ENCODE measurements at places on chromosomes 12 and 14. TPM values are rescaled to one million over a fixed set of nuclear protein-coding genes. Genes with fewer than 3 reads are reported as not detected.

- no peak for DNase-seq
Observed at GRCh38 chr12:87596134-87596533, 433.1 kb downstream of the C12orf50 start.

DNA sequence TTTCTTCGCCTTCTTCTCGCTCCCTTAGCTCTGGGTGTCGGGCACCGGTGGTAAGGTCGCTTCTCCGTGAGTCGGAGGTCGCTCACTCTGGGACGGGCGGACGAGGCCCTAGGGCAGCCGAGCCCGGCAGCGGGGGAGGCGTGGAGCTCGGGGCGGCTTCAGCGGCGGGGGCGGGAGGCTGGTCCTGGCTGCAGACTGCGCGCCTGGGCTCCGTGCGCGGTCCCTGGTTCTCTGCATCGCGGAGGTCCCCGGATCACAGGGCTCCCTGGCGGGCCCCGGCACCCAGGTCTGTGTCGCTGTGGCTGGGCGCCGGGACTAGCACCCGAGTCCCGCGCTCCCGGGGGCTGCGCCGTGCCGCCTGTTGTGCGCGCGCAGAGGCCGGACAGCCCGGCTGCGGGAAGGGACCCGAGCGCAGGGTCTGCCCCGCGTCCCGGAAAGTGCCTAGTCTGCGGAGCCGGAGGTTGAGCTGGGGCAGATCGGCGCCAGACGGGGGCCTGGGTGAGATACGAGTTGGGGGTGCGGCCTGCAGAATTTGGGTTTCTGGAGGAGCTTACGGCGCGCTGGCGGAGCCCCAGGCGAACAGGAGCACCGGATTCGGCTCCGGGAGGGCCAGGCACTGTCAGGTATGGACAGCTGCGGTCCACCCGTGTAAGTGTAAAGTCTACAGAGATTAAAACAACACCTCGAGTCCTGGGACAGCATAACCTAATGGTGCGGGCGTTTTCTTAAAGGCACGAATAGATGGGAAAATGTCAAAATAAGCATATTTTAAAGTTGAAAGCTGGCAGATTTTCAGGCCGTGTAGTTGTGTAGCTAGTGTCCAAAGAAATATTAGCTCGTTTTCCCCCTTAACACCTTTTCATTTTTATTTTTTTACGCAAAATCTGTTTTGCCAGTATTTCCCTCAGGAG, 713 bp downstream of the FRMD6 start:
- DNase-seq, result no peak

GRCh38 chr14:46573498-46573897, 78.1 kb downstream of the RPL10L start:
- no peak for DNase-seq

DNA sequence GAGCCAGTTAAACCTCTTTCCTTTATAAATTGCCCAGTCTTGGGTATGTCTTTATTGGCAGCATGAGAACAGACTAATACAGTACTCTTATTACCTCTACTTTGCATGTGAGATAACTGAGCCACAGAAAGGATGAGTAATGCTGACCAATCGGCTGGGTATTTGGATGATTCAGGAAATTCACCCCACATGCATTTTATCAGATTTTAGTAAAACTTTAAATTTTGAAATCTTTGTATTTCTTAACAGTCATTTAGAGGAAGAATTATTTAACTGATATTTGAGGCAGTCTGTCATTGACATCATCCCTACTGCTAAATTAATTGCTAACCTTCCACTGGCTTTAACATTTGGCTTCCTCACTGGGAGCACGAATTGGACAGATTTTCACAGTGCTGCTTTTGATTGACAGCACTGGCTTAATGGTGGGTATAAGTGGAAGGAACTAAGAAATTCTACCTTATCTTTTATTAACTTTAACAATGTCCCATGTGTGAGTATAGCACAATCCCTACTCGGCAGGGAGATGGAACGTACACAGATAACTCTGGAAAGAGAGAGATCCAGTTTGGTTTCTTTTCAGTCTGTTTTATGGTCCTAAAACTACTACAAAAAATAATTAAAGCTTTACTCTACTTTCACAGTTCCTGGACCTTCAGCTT, 261.0 kb downstream of the DACT1 start:
- DNase-seq, result peak; percentile 81

DNA sequence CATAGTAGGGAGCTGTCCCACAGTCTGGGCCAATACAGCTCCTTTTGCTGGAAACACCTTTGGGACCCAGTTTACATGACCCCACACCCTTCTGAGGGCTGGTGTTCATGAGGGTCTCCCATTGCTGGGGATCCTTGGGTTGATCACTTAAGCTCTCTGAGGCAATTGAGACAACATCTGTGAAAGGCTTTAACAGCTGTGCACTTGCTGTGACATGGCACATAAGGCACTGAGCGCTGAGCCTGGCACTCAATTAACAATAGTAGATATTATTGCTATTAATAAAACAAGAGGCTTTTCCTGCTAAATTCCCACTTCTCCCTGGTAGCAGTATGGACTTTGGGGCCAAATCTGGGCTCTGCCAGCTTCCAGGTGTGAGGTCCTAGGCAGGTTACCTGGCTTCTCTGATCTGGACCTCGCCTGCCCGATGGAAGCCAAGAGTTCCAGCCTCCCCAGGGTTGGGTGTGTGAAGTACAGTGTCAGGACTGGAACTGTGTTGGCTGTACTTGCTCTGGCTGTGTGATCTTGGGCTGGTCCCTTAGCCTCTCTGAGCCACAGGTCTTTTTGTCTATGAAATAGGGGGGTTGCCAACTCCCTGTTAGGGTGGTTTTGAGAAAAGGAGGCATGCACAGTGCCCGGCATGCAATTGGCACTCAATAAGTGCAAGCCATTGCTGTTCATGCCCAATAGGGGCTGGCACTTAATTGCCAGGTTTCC, 3.1 kb downstream of the SH2B3 start:
- DNase-seq, result no peak

- no peak for DNase-seq
Observed at GRCh38 chr12:56118688-56119357, 757 bp downstream of the ZC3H10 start.

DNA sequence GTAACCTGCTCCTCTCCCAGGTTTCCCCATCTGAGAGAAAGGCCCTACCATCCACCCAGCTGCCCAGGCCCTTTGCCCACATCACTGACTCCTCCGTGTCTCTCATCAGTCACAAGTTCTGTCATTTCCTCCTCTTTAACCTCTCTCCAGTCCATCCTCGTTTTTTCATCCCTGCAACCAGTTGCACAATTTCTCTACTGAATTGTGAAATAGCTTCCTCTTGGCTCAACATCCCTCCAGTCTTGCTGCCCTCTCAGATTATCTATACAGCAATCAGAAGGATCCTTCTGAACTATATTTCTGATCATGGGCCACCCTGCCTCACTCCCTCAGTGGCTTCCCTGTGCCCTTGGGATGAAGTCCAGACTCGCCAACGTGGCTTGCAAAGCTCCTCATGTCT, 6.8 kb downstream of the FAM161B start:
- peak; percentile 2 for DNase-seq

- DNase-seq, result peak; percentile 52
Observed at GRCh38 chr12:41013881-41014642, 174.1 kb upstream of the PDZRN4 start.

The ARHGDIB gene
- total RNA-seq, result 2.7 TPM

- DNase-seq, result no peak
Observed at GRCh38 chr12:68450947-68451260, 118.7 kb upstream of the MDM1 start.

The LRFN5 gene
- not detected for total RNA-seq

DNA sequence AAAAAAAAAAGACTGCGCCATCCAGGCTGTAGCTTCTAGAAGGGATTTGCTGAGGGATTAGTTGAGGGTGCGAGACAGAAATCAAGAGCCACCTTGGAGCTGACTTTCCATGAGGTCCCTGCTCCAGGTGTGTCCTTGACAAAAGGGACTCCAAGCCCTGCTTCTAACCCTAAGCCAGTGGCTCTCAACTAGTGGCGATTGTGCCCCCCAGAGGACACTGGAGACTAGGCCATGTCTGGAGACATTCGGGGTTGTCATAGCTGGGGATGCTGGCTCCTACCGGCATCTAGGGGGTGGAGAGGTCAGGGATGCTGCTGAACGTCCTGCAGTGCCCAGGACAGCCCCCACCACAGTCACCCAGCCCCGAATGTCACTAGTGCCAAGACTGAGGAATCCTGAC, 40.6 kb downstream of the SPRING1 start:
- DNase-seq, result peak; percentile 18

The PAX9 gene
- not detected for total RNA-seq

The PTHLH gene
- 0.41 TPM for total RNA-seq

The REP15 gene
- 0.55 TPM for total RNA-seq

- DNase-seq, result no peak
Observed at GRCh38 chr12:68743356-68743755, 2.6 kb upstream of the SLC35E3 start.

GRCh38 chr12:46650688-46651087, 175.1 kb downstream of the SLC38A4 start:
- no peak for DNase-seq

The ATN1 gene
- total RNA-seq, result 6.6 TPM

- no peak for DNase-seq
Observed at GRCh38 chr12:124627956-124628355, 60.5 kb upstream of the NCOR2 start.

DNA sequence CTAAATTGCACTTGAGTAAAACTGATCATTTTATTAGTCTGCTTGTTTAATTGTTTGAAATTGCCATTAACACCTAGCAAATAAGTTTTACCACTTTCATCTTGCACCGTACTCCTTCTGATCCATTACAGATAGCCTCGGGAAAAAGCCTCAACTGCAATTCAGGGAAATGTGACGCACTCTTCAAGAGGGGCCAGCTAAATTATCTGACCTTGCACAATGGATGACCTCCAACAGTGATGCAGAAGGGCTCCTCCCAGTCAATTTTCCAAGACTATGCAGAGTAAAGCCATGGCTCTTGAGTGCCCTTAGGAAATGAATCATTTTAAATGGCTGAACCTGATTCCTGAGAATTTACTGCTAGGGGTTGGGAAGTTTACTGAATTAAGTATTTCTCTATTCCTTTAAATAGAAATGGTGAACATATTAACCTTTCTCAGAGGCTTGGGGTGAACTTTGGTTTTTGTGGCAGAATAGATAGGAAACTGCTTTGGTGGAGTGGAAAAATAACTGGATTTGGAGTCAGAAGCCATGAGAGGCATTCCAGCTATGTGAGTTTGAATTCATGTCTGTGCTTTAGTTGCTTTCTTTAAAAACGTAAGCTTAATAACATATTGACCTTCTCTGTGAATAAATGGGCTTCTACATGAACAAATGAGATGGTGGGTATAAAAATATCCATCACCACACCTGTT, 64.8 kb upstream of the OVCH1 start:
- peak; percentile 83 for DNase-seq

DNA sequence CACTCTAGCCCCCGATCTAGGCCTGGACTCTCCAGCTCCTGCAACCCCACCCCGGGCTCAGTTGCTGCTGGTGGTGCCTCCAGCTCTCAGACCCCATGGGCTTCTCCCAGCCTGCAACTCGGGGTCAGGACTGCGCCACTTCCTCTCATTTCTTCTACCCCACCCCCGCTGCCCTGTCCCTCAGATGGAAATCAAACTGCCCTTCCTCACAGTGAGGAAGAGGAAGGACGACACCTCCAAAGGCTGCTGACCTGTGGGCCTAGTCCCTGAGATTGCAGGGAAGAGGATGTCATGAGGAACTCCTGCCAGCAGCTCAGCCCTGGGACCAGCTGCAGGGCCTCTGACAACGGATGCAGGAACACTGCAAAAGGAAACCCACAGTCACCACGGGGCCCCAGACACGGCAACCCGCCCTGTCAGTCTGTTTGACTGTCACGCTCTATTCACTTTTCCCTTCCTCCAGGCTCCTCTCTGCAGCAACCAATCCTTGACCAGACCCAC, 29.3 kb upstream of the PNMA1 start:
- no peak for DNase-seq

- DNase-seq, result no peak
Observed at GRCh38 chr12:122393817-122394216, 28.7 kb downstream of the CLIP1 start.

GRCh38 chr12:57103856-57104255, 7.3 kb downstream of the STAT6 start:
- DNase-seq, result no peak

GRCh38 chr14:74548881-74549280, 55.3 kb downstream of the ISCA2 start:
- no peak for DNase-seq

The ZFP36L1 gene
- 49.7 TPM for total RNA-seq

The CDK4 gene
- 300 TPM for total RNA-seq

The BCL11B gene
- total RNA-seq, result 0.02 TPM

GRCh38 chr14:21526672-21527317, 649 bp upstream of the SALL2 start:
- DNase-seq, result no peak

The NDUFB1 gene
- total RNA-seq, result 266 TPM

The SEC23A gene
- total RNA-seq, result 127 TPM

DNA sequence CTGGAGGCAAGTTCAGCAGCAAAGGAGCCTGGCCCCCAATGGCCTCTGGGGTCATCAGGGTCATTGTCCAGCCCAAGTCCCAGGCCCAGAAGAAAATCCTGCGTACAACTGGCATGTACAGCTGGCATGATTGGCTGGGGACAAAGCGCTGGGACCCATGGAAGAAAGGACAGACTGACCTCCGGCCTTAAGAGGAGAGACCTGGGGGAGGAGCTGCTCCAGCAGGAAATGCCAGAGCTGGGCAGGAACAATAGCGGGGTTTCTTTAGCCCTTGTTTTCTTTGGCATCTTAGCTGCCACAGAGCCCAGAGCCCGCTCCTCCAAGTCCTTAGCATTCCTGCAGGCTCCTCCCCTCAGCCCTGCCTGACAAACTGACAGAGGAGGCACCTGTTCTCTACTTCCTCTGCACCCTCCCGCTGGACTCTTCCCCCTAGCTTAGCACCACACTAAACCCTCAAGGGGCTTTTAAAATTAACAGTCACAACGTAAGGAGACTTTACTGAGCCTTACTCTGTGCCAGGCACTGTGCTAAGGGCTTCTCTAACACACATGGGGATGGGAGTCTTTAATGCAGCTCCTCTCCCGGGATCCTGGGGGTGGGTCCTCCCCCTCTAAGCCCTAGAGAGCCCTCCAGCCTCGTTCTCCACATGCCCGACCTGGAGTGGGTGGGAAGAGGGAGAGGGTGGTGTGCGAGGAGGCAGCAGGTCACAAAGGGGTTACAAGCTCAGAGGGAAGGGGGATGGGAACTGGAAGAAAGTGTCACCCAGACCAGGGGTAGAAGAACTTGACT, 1.8 kb upstream of the AQP5 start:
- peak; percentile 93 for DNase-seq

The P2RX2 gene
- total RNA-seq, result not detected

- DNase-seq, result peak; percentile 85
Observed at GRCh38 chr12:121799156-121799841, 4.5 kb upstream of the SETD1B start.

- DNase-seq, result no peak
Observed at GRCh38 chr14:105161309-105161708, 7.3 kb downstream of the JAG2 start.
